ENCODE measurements at places on chromosomes 11 and 22.

DNA sequence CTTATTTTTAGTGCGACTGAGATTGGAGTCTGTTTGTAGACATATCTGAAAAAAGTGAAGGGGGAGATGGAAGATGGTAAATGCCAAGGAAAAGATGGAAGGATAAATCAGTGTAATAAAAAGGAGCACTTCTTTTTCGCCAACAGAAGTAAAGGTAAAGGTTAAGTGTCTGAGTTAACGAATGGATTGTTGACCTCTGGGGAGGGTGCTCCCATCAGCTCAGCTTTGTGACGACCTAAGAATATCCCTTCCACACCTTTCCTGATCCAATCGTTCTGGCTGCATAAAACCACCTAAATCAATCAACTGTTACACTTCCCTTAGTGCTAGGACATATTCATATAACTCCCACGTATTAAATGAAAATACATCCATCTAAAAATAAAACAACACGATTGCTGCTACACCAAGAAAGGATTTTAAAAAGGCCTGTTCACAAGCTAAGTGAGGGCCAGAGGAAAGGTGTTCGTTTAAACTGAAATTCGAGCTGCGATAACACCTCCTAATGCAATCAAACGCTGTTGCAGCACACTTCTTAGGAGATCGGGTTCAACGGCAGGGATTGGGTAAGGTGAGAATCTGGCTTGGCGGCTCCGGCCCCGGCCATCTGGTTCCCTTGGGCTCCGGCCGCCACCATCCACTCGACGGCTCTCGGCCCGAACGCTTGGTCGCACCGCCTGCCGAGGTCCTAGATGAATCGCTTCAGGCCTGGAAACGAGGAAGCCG, 658 bp downstream of the C11orf71 start:
- DNase-seq = no peak

DNA sequence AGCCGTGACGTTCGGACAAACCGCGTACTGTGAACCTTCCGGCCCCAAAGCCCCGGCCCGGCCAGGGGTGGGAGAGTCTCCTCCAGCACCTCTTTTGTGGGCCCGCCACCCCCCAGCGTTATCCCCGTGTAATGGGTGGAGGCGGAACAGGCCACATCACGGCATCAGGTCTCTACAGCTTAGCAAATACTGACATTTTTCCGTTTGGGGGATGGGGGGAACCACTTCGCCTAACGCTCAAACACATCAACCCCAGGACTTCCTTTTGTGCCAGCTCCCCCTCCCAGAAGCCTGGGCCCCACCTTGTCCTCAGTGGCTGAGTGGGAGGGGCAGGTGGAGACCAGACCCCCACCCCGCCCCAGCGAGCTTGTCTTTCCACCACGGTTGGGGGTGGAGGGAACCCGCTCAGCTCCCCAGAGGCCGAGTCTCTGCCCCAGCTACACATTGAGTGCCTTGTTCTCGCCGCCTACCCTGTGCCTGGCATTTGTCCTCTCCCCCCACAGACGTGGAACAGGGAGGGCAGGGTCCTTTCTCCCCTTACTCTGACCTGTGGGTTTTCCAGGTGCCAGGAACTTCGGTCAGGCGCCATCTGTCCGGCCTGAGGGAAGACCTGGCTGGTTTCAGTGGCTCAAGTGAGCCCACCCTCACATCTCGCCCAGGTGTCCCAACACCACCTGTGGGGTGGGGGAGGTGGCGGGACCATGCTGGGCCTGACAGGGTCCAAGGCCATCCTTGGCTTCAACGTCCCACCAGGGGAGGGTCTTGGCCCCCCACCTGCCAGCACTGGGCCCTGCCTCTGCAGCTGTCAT, 29.6 kb downstream of the SBF1 start:
- DNase-seq = no peak

- DNase-seq = no peak
Observed at GRCh38 chr11:134471087-134471715, 59.2 kb upstream of the B3GAT1 start.

DNA sequence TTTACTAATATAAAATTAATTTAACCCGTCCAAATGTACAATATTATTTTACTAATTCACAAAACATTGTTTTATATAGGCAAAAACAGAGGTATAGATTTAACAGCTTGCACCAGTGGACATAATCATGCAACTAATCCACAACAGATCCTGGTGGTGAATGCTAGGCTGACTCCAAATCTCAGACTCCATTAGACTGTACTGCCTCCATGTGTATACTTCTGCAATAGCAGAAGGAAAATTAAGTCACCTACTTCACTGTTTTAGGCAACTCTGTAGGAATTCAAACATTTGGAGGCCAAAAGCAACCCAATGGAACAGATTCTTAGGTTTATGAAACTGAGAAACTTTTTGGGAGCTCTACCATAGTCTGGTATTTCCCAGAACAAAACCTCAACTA, 30.0 kb upstream of the RAB39A start:
- no peak for DNase-seq

DNA sequence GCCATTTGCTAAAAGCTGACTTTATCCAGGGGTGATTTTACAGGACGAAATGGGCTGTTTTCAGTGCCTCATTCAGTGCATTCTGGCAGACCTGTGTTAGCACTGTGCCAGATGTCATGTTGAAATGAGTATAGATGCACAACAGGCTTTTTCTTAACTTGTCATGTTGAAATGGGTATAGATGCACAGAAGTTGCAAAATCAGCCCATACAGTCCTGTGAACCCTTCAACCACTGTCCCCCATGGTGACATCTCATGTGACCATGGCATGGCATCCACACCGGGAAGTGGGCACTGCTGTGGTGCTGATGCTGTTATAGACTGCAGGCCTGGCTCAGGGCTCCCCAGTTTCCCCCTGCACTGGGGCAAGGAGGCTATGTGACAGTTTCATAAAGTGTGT, 2.5 kb downstream of the TALDO1 start:
- no peak for DNase-seq
